ENCODE measurements at places on chromosomes 12 and 14.
A peak's percentile ranks its signal among the peaks of the same experiment; 100 is the strongest.

DNA sequence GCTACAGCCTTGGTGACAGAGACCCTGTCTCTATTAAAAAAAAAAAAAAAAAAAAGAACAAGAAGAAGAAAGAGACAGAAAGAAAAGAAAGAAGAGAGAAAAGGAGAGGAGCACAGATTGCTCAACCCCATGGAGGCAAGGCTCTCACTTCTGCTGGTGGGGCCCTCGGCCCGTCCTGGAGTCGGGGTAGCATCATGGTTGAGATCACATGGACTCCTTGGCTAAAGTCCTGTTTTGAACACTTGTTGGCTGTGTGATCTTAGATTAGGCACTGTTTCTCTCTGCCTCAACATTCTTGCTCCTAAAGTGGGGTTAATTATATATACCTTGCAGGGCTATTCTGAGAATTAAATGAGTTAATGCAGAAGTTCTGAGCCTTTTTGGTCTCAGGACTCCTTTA is 207.7 kb downstream of the CACNA1C start:
- DNase-seq, result no peak

- DNase-seq, result no peak
Observed at GRCh38 chr12:124678421-124678893, 111.0 kb upstream of the NCOR2 start.

DNA sequence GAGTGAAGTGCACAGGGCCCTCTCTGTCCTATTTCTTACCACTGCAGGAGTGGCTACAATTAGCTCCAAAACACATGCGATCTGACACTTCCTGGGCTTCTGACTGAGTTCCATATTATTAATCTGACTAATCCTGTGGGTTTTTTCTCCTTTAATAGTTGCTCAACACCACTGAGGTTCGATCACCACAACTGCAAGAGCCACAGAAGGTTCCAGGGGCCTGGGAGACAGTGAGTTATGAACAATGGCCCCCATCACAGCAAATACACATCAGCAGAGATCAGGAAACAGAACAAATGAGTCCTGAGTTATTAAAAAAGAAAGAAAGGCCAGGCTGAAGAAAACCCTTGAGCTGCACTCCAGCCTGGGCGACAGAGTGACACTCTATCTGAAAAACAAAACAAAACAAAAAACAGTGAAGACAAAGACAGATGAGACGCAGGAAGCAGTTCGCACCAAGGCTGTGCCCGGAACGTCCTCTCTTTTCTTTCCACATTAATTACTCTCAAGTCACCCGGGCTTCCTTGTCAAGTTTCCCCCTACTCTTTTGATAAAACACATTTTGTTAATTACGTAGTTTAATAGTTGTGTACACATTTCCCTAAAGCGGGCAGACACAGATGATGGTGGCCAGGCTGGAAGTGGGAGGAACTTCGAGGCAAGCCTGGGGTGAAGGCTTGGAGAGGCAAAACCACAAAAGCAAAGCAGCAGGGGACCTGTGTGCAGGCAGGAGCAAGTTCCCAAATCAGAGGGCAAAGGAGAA is 42.7 kb downstream of the CDC42BPB start:
- no peak for DNase-seq

DNA sequence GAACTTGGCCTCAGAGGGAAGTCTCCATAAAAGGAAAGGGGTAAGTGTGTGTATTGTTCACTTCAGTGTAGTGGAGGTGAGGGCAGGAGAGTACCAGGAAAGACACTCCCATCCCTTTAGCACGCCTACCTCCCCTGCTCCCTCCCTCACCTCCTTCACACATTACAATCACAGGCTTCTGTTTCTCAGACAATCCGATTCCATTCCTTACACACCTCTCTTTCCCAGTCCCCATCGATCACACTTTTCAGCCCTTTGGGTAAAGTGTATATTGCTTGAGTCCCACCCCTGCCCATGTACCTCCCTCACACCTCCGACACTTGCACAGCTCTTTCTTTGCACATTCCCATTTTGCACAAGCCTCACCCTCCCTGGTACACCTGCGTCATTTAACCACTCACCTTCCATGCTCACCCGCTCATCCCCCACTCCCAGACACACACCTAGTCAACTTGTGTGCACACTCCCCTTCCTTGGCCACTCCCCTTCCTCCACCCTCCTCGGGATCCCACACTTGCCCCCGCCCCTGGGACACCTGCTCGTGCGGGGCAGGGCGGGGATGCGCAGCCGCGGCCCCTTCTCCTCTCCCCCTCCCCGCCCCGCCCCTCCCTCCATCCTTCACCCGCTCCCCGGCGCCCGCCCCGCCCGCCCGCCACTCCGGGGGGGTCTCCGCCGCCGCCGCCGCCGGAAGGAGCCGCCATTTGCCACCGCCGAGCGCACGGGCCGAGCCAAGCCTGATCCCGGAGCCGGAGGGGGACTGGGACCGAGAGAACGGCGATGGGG is at the start of gene MARCHF9:
Gene MARCHF9, plus strand, starts transcription at position 693 of the 783 bp plus-strand sequence. CDS start 426 bp downstream, outside the sequence.
- peak; percentile 48 for DNase-seq

GRCh38 chr12:13288937-13289652 is 92.6 kb downstream of the EMP1 start:
- DNase-seq, result no peak

Data from RKO (cell line).